ENCODE measurements at places on chromosomes 2 and 18.

GRCh38 chr2:186771850-186772463, 77.0 kb downstream of the ZSWIM2 start:
- no peak for DNase-seq

DNA sequence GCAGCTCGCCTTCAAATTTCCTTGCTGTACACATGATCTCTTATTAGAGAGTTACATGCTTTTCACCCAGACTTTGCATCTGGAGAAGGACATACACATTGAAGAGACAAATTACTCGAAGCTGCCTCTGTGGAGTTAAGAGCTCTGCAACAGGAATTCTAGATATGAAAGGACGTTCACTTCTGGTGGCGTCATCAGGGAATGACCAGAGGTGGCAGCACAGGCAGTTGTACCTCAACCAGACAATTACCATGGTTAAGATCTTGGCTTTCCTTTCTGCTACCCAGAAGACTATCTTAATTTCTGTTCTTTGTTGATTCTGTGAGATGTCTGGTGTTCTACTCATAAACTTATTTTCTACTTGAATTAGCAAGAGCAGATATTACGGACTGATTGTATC, 39.1 kb upstream of the MC4R start:
- DNase-seq = no peak

DNA sequence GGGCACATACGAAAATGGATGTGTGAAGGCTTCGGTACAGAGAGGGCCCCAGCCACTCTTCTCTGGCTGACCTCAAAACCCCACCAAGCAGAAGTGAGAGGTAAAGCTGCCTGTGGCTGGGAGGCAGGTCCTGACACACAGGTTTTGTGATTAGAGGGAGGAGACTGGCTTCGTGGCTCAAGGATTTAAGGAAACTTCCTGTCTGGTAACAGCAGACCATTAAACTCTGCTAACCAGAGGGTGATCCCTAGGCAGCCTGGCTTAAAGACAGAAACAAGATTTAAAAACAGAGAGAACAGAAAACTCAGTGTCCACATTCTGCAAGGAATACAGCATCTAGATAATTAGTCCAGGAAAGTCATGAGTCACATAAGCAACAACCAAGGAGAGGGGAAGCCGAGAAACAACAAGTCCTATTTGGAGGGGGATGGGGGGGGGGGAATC, 101.9 kb downstream of the NFATC1 start:
- peak; percentile 32 for DNase-seq

- DNase-seq = no peak
Measured at GRCh38 chr18:5515011-5515784, 28.6 kb downstream of the EPB41L3 start.

GRCh38 chr2:91442246-91442905, 2750.9 kb downstream of the RPIA start:
- no peak for DNase-seq

- peak; percentile 36 for DNase-seq
Measured at GRCh38 chr2:26016012-26016705, 17.7 kb upstream of the RAB10 start.

- DNase-seq = peak; percentile 55
Measured at GRCh38 chr18:5393779-5394178, 98.3 kb upstream of the ZBTB14 start.

DNA sequence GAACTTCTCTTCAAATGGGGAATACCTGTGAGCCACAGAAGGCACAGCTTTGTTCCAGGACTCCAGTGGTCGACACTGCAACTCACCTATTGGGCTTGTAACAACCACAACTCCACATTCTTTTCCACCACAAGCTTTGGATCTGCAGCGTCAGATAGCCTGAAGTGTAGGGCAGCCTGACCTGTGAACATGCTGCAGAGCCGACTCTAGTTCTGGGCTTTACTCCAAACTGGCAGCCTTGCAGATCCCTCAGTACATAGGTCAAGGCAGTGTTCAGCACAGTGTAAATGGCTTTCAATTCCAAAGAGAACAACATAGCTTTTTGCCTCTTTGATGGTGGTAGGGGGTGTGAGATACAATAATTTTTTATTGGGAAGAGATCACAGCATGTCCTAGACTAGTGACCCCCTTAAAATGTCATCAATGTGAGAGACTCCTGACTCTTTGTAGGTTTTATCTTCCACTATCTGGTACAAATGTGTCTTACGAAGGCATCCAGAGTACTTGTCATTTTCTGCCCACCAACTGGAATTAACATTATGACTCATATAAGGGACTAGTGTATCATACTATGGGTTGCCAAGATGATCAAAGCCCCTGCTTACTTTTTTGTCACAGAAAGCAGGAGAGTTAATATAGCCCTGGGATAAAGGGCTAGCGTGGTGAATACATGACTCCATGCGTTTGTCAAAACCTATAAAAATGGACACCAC, 149.8 kb downstream of the COPS8 start:
- peak; percentile 79 for DNase-seq

DNA sequence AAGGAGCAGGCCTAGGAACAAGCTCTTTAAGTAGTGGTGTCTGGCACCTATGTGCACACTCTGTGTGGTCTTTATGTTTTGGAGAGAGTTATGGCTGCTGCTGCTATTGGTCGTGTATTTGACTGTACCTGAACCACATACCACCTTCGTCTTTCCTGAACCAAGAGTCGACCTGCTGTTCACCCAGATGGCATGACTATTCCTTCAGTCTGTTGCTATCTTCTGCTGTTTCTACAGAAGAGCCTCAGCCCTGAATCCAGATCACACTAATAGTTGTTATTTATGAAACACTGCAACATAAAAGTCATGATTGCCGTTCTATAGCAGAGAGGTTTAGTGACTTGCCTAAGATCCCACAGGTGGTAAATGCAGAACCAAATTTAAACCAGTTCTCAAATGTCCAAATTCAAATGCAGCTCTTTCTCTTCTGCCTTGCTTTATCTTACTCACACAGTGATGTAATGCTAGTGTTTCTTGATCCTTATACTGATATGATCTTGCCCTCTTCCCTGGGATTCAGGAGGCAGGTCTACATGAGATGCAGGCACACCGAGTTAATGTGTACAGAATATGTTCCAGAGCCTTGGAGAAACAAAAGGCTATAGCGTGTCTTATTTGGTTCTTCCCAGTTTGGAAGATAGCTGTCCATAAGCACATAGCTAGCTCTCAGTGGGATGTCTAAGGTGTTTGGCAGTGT, 122.1 kb upstream of the FOSL2 start:
- DNase-seq = no peak

DNA sequence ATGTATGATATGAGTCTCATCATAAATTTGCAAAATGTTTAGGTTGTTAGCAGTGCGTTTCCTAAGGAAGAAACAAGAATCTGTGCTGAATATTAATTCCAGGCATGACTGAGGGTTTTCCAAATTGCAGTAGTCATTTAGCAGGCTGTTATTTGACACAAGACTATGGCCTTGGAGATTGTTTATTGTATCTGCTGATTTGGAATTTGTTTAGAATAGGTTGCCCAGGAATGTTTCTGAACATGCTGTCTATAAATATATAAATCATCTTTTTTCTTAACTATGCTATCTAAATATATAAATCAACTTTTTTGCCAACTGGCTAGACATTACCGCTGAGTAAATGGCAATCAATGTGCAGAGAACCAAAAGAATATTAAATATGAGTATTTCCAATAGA, 90.9 kb downstream of the DOK6 start:
- DNase-seq = no peak

DNA sequence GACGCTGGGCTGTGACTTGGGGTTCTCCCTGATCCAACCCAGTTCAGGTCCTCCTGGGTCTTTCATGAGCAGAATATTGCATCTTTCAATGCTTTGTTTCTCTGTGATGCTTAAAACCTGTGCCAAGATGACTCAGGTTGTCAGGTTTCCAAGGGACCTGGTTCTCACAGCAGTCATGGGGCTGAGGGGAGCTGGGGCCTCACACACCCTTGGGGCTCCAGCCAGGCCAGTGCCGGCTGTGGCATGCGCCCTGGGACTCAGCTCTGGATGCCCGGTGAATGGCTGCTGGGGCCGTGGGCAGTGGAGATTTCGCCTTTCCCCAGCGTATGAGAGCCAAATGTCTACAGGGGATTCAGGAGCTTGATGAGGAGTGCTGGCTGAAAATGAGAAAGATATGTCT, 29.6 kb downstream of the EDAR start:
- DNase-seq = no peak

DNA sequence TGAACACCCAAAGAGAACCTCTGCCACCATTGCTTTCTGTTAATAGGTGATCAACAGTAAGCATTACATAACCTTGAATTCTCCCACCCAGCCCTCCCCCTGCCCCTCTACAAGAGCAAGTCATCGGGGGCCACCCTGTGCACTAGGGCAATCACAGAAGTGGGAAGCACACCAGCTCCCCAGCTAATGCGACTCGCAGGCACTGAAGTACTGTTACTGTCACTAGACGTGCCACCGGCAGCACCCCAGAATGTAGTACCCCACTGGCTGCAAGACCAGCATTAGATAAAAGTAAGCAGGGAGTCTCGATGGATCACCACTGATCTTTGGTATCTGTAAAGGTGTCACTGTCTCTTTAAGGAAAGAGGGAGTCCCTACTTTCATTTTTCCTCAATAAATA, 167.6 kb downstream of the FAM210A start:
- no peak for DNase-seq

DNA sequence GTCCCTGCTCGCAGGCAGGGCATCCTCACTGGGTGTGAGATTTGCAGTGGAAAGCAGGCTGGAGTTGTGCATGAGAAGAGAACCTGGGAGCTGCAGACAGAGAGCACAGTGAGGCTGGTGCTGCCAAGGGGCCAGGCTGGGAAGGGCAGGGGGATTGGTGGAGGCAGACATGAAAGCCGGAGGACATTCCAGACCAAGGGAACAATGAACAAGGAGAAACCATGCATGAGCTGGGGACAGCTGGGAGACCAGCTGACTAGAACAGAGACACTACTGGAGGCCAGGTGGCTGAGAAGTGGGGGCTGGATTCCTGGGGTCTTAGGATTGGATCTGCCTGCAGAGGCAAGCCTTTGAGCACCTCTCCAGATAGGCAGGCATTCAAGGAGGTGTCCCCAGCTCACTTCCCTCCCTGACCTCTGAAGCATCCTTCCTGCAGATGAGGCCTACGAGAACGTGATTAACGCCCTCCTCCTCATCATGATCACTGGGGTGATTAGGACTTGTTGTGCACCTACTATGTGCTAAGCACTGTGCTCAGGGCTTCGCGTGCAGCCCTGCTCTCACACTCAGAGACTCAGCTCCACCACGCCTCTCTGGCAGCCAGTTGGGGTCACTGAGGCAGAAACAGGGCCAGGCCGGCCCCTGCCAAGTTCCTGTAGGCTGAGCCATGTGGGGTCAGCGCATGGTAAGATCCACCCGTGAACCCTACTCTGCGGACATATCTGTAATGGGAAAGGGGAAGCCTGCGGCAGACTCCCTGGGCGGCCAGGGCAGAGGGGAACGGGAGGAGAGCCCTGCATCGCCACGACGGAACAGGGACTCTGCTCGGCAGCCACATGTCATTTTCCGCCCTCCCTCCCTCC, 74.8 kb upstream of the SLC66A3 start:
- DNase-seq = no peak

DNA sequence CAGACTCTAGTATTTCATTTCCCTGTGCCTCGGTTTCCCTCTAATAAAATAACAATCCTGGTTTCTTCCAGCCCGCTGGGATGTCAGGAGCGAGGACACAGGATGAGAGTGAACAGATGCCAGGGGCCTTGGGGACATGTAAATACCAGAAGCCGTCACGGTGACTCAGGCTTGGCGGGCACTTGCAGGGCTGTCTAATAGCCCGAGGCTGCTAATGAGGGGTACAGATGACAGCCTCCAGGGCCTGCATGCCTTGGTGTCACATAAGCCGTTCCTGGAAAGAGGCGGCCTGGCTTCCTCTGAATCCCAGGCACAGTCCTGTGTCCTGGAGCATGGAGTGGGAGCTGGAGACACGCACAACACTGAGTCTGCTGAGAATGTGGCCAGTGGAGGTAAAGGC, 28.2 kb downstream of the HS1BP3 start:
- DNase-seq = no peak

Data from cardiac fibroblast (primary cell).